ENCODE measurements at places on chromosomes 12 and 14. TPM values are rescaled to one million over a fixed set of nuclear protein-coding genes. Genes with fewer than 3 reads are reported as not detected.
A peak's percentile ranks its signal among the peaks of the same experiment; 100 is the strongest.

Gene ASPG
- 15.8 TPM for polyA plus RNA-seq

Gene BCL11B
- 2.6 TPM for polyA plus RNA-seq

Gene DLK1
- polyA plus RNA-seq = 1.6 TPM

Gene FRMD6
- 36.2 TPM for polyA plus RNA-seq

Gene HOXC12
- not detected for polyA plus RNA-seq

Gene KRT5
- 0.29 TPM for polyA plus RNA-seq

Gene OR6C6
- polyA plus RNA-seq = not detected

DNA sequence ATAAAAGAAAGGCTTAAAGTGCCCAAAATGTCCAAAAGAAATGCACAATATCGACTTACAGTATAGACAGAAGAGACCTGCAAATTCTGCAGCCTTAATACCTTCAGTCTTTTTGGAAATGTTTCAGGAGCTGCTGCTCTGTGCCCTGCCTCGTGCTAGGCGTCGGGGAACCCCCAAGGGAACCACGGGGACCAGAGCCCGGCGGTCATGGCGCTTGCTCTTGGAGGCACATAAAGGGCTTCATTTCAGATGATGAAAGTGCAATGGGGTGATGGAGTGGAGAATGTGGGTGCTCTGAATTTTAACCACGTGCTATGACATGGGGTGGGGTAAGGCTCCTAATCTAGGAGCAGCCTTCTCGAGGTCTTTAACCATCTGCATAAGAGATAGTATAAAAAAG, 14.8 kb upstream of the AACS start:
- no peak for DNase-seq

DNA sequence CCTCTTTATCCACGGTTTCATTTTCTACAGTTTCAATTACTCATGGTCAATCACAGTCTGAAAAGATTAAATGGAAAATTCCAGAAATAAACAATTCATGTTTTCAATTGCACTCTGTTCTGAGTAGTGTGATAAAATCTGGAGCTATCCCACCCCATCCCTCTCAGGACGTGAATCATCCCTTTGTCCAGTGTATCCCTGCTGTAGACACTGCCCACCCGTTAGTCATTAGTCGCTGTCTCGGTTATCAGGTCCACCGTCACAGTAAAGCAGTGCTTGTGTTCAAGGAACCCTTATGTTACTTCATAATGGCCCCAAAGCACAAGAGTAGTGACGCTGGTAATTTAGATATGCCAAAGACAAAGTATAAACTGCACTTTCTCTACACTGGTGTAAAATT, 141.0 kb upstream of the LMNTD1 start:
- DNase-seq = no peak

DNA sequence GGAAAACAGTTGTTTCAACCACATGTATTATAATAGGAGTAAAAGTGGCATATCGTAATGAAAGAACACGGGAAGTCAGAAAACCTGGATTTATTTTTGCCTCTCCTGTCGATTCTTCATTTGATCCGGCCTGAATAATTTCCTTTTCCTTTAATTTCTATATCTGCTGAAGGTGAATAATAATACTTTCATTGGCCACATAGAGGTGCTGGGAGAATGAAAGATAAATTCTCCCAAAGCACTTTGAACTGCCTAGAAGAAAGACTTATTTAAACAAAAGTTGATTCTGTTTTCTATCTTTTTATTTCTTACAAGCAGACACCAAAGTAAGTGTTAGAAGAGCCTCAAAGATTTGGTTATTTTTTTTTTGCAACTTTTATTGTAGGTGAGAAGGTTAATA, 339.1 kb downstream of the RAD51B start:
- no peak for DNase-seq

GRCh38 chr14:100018054-100018453, 47.2 kb upstream of the EVL start:
- no peak for DNase-seq

DNA sequence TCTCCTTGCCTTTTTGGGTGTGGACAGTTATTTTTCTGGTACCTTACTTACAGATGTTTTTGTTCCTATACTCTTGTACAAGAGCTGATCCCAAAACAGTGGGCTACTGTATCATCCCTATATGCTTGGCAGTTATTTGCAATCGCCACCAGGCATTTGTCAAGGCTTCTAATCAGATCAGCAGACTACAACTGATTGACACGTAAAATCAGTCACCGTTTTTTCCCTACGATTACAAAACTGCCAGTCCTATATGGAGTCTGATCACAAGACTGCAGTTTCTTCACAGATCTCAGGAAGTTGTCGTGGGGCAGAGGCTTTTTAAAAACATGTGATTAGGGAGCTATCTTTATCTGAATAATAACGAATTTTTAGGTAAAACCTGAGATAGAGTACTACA, 1.3 kb downstream of the LYSET start:
- DNase-seq = no peak

GRCh38 chr12:55716582-55716957, 724 bp downstream of the BLOC1S1 start:
- DNase-seq = no peak

GRCh38 chr14:61752626-61753025, 9.6 kb upstream of the SNAPC1 start:
- DNase-seq = no peak

DNA sequence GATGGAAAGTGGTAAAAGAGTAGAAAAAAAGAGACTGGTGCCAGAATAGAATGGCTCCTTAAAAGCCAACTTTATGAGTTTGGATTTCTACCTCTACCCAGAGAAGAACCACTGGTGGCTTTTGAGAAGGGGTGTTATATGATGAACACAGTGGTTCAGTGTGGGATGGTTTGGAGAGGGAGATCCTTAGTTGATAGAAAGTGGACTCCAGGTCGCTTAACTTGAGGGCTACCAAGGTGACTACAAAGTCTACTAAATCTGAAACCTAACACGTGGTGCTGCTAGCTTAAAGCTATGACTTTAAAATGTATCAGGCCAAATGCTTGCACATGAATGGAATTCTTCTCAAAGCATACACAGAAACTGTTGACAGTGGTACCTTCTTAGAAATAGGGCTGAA, 8.4 kb downstream of the SPTB start:
- no peak for DNase-seq

- peak; percentile 62 for DNase-seq
These were observed 7.5 kb downstream of the HEBP1 start for GRCh38 chr12:12992418-12993130.

GRCh38 chr14:74955229-74956026, at the start of gene PGF:
PGF (minus strand) TSS chr14:74955597; CDS start chr14:74955242, 355 bp downstream.
- DNase-seq = no peak

DNA sequence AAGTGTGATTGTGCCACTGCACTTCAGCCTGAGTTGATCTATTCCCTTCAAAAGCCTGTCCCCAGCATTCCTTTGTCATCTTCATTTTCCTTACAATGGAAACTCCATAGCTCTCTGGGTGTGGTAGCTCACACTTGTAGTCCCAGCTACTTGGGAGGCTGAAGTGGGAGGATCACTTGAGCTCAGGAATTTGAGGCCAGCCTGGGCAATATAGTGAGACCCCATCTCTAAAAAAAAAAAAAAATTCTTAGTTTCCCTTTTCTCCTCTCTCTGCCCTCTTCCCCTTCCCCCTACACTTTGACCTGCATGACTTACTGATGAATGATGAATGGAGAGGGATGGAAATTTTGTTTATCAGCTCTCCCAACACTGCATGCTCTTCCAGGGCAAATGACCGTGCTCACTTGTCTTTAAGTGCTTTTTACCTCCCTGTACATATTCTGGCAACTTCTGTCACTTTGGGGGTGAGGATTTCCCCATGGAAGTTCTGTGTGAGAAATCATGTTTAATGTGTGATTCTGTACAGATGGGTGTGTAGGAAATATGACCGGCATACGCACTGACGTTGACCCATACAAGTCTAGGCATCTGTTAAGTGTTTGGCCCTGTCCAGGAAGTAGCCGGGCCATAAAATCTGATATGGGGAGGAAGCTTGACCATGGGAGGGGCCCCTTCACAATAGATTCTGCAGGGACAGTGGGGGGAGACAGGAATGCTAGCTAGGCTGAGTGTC, 65.4 kb downstream of the ZFP36L1 start:
- DNase-seq = no peak

Data from right lung (tissue), 10 donors.